Hypothalamus (tissue), 51 donors: ENCODE measurements at places on chromosomes 16 and 17.

DNA sequence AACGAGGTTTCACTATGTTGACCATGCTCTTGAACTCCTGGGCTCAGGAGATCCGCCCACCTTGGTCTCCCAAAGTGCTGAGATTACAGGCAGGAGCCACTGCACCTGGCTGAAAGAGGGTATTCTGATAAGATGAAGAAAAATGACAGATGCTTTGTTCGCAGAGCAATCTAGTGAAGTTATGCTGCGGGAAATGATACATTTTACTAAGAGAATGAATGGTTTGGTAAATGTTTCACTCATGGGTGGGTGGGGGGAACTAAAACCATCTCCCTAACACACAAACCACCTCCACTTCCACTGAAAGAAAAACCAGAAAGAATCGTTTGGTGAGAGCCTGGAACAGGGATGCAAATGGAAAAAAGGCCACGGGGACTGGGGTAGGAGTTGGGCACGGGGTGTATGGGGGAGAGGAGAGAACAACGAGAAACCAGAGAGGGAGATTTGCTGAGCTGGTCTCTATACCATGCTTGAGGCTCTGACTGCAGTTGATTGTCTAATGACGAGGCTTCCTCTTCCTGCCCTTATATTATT, 19.0 kb upstream of the XYLT2 start:
- DNase-seq, result no peak

DNA sequence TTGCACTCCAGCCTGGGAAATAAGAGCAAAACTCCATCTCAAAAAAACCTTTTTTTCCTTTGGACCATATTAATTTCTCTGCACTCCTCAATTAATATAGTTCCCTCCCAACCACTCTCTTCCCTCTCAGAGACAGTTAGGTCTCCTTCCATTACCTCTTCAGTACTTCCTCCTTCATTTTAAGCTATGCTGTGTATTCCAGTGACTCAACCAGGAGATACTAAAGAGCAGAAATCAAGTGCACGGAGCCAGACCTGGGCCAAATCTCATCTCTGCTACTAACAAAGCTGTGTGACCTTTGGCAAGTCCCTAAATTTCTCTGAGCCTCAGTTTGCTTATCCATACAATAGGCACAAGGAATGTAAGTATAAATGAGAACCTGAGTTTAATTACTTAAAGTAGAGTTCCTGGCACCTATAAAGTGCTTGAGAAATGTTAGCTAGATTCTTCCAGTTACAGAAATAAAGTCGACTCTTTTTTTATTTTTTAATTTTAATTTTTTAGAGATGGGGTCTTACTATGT, 8.5 kb downstream of the PECAM1 start:
- no peak for DNase-seq

DNA sequence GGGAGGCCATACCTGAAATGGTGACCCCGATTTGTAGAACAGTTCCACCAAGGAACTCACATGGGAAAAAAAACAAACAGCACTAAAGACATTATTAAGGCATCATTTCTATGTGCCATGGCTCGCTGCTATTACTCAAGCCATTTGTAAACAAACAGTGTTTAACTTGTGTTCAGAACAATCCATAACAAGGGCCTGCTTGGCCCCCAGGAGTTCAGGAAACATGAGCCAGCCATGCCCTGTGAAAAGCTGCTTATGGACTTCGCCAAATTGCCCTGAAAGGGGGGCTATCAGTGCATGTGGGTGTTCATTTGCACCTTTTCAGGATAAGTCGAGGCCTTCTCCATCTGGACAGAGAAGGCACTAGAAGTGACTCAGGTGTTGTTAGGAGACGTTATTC, 8.0 kb downstream of the POLR3K start:
- DNase-seq, result no peak

GRCh38 chr17:15740570-15741120, 8.6 kb downstream of the TBC1D26 start:
- DNase-seq, result no peak

- peak; percentile 60 for DNase-seq
Observed at GRCh38 chr16:10738231-10739077, 5.2 kb upstream of the NUBP1 start.

DNA sequence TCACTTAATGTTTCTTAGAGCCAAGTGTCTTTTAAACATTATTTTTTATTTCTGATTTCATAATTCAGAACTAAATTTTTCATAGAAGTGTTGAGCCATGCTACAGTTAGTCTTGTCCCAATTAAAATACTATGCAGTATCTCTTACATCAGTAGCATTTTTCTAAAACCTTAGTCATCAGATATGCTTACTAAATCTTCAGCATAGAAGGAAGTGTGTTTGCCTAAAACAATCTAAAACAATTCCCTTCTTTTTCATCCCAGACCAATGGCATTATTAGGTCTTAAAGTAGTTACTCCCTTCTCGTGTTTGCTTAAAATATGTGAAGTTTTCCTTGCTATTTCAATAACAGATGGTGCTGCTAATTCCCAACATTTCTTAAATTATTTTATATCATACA, 13.6 kb upstream of the BCAS3 start:
- DNase-seq, result no peak

DNA sequence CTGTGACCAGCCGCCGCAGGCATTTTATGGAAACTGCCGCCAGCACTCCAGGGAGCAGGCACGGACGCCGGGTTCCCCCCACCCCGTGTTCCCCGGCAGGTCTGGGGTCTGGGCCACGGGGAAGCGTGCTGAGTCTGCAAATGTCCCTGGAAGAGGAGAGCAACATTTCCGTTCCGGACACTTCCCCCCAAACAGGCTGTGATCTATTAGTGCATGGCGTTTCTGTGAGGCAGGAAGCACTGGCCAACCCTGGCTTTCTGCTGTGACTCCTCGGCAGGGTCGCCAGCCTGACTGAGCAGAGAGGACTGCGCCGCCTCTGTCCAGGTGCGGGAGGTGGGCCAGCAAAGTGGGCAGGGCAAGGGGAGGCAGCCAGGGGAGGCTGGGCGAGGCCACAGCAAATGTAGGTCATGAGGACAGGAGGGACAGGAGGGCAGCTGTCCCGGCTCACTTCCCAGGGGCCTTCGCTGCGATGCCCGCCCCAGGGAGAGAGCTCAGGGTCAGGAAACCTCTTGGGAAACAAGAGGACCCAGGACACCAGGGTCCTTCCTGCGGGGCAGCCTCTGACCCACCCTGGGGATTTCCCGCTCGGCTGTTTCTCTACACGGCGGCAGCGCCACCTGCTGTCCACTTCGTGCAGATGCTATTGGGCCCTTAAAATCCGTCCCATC, 9.5 kb downstream of the FOXF1 start:
- DNase-seq, result no peak

DNA sequence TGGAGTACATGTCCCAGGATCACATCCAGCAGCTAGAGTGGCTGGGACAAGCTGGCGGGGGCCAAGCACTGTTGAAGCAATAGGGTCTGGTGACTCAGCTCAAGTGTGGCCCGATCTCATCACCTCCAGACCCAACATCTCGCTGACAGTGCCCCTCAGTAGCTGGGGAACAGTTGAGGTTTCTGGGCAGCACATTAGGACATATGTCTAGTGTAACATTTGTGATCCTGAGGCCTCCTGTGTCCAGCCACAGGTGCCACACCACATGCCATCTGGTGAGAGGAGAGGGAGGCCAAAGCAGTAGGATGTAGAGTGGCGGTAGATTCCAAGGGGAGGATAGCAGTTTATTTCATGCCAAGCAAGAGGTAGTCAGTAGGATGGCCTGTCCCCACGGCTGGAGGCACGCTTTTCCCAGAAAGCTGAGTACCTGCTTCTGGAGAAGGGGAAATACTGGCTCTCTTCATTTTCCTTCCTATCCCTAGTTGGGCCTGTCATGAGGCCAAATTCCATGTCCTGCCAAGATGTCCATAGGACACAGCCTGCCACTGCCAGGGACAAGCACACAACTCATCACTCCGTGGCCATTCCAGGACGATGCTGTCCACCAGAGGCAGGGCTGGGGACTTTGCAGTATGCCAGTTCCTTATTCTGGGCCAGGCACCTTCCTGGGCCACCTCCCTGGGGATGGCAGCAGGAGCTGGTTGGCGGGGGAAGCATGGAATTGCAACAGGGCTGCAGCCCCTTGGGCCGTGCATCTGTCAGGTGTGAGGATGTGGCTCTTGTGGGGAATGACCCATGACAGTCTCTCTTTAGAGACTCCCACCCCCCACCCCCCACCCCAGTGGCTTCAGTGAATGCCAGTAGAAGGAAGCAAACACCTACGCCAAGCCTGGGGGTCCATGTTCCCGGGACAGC, 24.0 kb downstream of the GGA3 start:
- no peak for DNase-seq

GRCh38 chr16:52843381-52843780, 209.3 kb downstream of the CHD9NB start:
- DNase-seq, result no peak

DNA sequence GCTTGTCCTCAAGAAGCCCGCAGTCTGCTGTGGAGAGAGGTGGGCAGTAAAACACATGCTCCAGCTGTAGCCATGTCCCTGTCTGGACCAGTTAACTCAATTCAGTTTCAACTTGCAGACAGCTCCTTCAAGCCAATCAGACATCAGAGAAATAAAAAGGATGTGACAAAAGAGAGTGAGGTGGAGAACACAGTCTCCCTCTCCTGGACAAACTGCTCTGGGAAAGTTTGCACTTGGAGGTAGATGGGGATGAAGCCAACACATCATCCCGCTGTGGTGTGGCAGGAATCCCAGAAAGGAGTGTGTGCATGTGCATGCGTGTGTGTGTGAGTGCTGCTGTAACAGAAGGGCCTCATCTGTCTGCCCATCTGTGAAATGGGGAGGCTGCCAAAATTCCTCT, 358.6 kb upstream of the ASIC2 start:
- DNase-seq, result no peak

GRCh38 chr17:17790637-17791464, 45.9 kb downstream of the SREBF1 start:
- DNase-seq, result no peak

DNA sequence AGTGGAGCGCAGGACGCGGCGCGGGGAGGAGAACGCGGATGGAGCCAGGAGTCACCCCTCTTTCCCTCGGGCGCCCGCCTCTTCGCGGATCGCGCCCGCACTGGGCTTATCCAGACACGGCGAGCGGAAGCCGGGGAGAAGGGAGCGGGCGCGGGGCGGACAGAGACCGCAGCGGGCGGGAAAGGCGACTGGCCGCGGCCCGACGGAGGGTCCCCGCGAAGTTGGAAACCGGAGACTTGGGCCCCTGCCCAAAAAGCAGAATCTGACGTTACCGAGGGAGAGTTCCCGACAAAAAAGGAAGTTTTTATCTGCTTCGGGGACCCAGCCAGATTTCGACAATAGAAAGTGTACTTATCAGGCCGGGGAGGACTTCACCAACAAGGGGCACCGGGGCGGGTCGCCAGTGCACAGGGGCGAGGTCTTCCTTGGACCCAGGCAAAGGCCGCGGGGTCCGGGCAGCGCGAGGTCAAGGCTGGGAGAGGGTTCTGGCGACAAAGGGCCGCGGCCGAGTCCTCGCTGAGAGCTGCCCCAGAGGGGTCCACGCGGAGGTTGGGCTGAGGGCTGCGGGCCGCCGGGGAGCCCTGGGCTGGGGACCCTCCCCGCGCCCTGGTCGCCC, 519 bp downstream of the ST6GALNAC2 start:
- DNase-seq, result no peak

GRCh38 chr16:74625500-74626350, 18.8 kb upstream of the GLG1 start:
- DNase-seq, result no peak

DNA sequence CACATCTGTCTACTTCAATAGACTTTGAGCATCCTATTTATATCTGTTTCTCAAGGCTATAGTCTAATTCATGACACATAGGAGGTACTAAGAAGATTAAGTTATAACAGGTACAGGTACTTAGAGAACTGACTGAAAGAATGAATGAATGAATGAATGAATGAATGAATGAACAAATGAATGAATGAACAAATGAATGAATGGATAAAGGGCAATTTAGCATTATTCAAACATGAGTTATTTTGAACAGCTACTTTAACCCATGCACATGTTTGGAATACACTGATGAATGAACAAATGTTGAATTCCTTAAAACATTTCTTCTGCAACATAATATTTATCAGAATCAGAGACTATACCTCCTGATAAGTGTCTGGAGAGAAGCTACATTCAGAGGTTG, 1165.6 kb upstream of the CDH8 start:
- no peak for DNase-seq

DNA sequence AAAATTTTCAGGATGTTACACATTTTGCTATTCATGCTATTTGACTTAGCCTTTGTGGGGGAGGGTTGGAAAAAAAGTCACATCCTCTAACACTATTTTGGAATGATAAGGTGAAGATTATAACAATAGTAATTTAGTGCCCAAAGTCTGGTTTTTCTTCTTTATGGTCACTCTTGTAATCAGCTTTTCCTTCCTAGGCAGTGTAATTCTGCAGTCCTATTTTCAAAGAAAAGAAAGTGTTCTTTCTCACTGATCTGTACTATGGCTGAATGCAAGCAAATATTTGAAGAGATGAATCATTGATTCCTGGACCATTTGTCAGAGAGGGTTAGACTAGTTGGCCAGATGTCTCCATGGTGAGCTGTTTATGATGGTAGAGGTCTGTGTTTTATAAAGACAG, 8.4 kb downstream of the RSPRY1 start:
- DNase-seq, result no peak

GRCh38 chr17:68347380-68347779, 56.1 kb downstream of the ARSG start:
- no peak for DNase-seq

DNA sequence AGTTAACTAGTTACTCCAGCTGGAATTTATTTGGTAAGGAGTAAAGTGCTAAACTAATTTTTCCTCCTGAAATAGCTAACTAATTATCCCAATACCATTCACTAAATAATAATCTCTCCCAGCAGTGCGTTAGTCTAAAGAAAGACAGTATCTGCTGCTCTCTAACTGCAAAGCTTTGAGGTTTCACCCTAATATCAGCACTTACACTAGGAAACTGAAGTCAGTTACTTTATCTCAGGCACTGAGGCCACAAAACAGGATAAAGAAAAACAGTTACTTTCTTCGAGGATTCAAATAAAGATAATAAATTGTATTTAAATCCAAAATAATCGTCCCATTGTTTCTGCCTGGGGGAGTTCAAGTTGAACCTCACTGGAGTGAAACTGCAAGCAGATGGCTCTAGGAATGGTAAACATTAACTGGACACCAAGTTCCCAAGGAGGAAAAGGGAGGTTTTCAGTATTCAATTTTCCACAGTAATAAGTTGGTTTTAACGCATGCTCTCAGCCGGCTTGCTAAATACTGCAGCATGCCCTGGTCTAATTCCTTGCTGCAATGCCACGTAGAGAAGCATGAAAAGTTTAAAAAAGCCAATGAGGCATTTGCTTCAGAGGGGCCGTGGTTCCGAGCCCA, 20.0 kb upstream of the FOXJ1 start:
- DNase-seq, result no peak

- DNase-seq, result no peak
Observed at GRCh38 chr17:29341726-29342125, 47.8 kb upstream of the NUFIP2 start.

DNA sequence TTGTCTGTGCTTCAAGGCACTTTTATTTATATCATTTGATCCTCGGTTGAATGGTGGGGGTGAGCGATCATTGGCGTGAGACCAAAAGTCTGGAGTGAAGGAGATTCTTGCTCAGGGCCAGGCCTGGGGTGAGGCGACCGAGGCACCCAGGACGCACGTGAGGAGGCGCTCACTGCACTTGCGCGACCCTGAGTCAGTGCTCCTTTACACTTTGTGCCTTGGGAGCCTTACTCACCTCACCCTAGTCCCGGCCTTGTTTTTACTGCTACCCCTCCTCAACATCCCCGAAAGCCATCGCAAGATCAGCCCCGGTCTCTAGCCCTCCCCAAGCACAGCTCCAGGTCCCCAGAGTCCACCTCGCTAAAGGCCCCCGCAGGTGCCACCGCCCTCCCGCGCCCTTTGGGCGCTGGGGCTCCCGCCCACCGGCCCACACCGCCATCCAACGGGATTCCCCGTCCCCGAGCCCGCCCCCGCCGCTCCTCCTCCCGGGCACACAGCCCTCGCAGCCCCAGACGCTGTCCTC, 496 bp downstream of the EZH1 start:
- DNase-seq, result no peak
